ENCODE measurements at places on chromosomes 1 and 21.
A peak's percentile ranks its signal among the peaks of the same experiment; 100 is the strongest.

DNA sequence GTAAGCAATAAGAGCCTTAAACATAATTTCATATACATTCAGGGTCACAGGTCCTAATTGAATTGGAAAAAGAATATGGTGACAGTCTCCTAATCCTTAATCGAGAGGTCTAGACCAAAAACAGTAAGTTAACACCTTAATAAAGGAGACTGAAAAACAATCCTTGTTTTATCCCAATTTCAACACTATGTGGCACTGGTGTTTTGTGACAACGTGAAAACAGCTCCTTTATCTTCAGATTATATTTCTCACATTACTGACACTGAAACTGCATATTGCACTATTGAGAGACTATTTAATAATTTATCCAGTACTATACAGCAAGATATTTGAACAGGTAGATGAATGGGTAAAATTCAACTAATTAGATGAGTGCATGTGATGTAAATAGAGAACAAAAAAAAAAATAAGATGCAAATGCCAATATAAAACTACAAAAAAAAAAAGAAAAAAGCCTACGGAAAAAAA is 34.1 kb downstream of the TP53BP2 start:
- DNase-seq: no peak

DNA sequence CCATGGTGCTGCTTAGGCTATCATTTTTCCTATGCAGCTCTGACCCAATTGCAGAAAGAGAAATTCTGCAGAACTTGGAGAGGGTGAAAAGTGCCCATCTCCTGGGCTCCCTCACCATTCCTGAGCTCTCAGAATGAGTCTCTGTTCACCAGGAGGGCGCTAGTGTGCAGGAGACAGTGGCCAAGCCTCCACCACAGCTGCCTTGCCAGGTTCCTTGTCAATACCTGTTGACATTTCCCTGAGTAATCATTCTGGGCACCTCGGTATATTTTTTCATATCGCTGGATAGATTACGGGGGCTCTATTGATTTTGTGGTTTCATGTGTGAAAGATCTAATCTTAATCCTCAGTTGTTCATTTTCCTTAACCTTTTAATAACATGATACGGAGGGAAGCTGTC is 13.0 kb upstream of the C8B start:
- no peak for DNase-seq

DNA sequence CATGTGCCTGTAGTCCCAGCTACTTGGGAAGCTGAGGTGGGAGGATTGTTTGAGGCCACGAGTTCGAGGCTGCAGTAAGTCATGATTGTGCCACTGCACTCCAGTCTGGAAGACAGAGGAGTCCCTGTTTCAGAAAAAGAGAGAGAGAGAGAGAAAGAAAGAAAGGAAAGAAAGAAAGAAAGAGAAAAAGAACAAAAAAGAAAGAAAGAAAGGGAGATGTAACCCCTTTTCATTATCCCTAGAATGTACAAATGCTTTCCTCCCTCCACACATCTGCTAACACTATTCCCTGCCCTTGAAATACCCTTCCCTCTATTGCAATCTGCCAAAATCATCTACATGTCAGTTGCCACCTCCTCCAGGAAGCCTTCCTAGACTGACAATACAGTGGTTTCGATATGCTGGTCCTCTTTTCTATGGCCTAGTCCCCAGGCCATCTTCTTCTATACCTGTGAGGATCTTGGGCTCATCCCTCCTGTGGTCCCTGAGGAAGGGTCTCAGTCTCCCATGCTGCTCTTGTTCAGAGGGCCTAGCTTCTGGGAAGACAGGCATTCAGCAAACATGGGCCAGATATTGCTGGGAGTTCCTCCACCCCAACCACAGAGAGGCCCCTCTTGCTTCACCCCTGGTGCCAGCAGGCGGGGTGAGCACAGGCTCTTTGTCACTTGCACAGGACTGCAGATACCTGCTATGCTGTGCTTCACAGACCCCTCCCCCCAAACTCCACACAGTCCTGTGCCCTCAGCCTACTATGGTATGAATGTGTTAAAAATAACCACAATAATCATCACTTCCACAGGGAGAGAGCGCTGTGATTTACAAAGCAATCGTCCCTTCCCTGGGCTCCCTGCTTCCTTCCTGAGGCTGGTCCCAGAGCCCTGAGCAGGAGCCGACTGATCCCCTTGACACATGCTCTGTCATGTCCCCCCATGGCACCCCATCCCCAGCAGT is 14.1 kb downstream of the ADGRB2 start:
- DNase-seq: no peak

- no peak for DNase-seq
Measured at GRCh38 chr1:212696721-212697331, 2.8 kb downstream of the BATF3 start.

DNA sequence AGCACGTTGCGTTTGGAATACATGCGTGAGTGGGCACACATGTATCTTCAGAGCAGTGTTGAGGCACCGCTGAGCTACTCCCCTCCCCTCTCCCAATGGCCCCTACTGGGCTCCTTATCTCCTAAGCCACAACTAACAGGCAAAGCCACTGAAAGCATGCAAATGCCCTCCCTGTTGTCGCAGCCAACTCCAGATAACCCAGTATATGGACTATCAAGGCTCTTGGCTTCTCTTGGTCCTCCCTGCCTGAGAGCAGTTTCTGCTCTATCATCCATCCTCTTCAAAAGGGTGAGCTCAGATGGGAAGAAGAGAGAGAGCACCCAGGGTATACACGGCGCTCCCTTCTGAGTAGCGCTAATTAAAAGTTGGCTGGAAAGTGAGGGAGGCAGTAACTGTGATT is 58.5 kb upstream of the CNTN2 start:
- DNase-seq: no peak

- DNase-seq: no peak
Measured at GRCh38 chr1:93154898-93155297, 25.3 kb downstream of the TMED5 start.

DNA sequence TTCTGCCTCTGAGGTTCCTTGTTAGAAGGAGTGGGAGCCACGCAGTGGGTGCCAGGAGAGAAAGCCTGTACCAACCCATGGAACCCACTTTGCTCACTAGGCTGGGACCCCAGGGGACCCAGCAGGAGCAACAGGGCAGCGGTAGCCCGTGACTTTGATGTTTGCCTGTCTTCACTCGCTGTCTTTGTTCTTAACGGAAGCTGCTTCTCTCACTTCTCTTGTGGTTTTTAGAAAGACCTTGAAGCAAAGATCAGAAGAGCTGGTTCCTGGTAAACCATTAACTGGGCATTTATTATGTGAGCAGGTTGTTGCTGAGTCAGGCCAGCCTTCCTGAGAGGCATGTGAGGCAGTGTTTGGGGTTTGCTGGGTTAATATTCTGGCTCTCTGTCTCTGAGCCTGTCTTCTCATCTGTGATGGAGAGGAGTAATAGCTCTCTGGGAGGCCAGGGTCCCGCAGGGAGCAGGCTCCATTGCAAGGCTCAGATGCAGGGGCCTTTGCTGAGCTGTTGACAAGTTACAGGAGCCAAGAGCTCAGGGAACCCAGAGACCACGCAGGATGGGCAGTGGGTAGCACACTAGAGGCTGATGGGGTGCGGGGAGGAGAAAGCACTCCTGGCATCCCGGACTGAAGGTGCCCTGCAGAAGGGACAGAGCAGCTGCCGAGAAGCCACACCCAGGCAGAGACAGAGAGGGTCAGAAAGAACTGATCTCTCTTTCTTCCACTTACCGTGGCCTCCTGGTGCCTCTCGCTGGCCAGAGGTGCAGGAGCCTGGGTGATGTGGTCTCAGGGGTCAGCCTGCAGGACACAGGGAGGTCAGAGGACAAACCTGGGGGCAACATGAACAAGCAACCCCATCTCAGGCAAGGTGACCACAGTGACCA is 367.5 kb upstream of the C1orf174 start:
- no peak for DNase-seq

GRCh38 chr1:193199940-193200339 is 13.5 kb upstream of the B3GALT2 start:
- DNase-seq: no peak

DNA sequence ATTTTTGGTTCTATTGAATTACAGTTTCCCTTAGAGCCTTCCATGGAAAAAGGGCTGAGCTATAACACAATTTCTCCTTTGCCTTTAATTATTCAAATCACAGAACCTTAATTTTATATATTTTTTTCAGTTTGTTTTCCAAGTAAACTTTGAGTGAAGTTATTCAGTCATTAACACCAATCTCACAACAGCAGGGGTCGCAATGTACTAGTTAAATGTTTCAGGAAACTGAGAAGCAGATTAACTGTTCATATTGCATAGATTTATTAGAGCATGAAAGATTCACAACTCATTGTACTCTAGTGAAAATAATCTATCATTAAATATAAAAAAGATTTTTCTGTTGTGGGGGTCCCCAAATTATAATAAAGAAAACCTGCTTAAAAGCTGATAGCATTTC is 64.1 kb downstream of the KIFAP3 start:
- no peak for DNase-seq

DNA sequence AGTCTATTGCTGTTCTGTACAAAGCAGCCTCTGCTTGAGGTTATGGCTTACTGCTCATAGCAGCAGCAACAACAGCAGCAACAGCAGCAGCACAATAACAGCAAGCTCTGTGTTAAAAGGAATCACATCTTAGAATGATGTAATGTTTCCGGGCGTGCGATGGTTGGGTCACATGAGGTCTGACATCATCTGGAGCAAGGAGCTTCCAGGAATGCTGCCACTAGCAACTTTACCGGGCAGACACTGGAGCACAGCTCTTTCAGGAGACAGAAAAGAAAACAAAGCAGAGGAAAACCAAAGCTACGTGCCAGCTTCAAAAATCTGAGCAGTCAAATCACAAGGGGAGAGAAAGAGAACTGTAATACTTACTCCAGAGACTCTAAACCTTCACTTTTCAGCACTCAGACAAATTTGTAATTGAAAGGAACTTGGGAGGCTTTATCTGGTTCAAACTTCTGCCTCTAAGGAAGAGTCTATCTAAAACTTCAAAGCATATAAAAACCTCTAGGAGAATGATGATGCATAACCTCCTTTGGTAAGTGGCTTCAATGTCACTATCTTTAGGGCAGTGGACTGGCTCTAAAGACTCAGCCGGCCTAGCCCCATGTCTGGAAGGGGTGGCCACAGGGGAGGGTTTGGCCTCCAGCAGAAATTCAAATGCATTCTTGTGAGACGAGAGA is 28.3 kb upstream of the RAB3GAP2 start:
- DNase-seq: no peak

DNA sequence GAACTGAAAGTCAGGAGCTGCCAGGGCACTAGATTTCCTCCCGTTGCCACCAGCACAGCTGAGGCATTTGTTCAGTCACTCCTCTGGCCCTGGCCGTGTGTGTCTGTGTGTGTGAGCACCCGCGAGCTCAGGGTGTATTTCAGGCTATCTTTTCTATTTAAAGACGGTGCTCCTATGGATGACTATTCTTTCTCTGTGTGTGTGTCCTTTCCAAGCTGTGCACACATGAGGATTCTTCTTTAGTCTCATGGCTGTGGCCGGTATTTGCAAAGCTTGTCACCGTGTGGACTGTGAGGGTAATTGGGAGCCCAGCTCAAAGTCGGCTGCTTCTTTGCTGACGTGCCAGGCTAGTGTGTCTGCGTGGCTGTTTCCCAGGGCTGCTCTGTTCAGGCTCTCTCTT is 3.0 kb upstream of the KCND3 start:
- no peak for DNase-seq

DNA sequence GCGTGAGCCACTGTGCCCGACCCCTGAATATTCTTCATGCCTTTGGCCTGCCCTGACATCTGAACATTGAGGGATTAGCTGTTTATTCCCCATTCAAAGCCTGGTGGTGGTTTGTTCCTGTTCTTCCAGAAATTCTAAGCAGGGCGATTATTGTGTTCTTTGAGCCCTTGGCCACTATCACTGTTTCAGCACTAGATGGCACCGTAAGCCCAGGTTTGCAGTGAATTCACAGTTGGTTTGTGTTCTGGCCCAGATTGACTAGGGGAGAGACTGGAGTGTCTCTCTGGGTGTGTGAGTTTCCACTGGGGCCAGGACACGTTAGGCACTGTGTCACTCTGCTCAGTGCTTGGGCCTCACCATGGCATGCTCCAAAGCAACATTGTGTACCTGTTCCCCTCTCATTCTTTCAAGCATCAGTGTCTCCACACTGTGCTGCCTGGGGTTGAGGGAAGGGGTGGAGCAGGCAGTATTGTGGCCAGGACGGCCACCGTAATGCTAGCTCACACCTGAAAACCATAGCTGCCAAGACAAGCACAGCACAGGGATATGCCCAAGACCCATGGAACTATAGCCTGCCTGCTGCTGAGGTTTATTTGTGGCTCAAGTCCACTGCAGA is 52.7 kb downstream of the PKN2 start:
- DNase-seq: peak; percentile 17

GRCh38 chr1:197838836-197839235 is 63.6 kb upstream of the DENND1B start:
- no peak for DNase-seq

GRCh38 chr1:175078629-175079028 is 11.0 kb downstream of the TNN start:
- DNase-seq: no peak

GRCh38 chr21:45041984-45042663 is 32.3 kb upstream of the ADARB1 start:
- no peak for DNase-seq

DNA sequence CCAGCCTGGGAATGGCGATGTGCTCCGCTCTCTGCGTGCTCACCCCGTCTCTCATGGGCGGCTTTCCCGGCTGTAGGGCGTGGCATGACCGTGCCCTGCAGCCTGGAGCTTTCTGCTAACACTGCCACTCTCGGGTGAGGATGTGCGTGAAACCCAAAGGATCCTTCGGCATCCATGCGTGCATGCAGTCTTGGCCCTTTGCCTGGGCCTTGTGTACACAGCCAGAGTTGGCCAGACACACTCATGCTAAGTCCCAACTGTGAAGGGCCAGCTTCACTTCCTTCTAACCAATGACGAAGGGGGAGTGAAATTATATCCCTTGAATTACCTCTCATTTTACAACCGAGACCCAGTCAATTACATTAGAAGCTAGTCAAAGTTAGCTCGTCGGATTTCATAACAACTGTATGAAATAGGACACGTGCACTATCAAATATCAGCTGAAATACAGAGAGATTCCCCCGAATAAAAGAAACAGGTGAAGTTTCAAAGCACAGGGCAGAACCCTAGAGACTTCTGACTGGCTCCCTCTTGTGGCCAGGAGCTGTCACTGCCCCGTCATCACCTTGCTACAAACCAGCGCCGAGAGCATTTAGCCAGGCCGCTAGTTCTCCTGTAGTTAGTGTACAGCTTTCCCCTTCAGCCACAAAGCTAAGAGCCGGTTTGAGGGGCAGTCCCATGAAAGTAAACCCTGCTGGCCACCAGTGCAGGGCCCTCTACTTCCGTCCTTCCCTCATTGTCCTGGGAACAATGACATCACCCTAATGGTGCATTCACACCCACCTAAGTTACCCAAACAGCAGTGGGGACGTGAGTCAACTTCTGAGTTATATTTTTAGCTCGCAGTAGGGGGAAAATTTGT is 63.4 kb upstream of the COA6 start:
- peak; percentile 80 for DNase-seq

- no peak for DNase-seq
Measured at GRCh38 chr21:45366931-45367401, 38.0 kb upstream of the COL18A1 start.

DNA sequence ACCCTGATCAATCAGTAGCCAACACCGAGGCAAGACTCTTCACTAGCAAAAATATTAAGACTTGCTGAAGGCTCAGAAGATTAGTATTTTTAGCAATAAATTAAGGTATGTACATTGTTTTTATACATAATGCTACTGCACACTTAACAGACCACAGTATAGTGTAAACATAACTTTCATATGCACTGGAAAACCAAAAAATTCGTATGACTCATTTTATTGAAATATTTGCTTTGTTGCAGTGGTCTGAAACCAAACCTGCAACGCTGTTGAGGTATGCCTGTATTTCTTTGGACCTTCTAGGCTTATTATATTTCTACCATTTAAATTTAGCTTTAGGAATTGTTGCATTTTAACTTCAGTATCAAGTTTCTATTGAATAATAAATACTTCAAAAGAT is 65.8 kb upstream of the BCL9 start:
- DNase-seq: no peak

Data from activated naive CD4-positive, alpha-beta T cell treated with Interleukin-2 at 50 U/mL for 16 hours (primary cell).